Hypothalamus (tissue), 51 donors: ENCODE measurements at places on chromosomes 5 and 9.

DNA sequence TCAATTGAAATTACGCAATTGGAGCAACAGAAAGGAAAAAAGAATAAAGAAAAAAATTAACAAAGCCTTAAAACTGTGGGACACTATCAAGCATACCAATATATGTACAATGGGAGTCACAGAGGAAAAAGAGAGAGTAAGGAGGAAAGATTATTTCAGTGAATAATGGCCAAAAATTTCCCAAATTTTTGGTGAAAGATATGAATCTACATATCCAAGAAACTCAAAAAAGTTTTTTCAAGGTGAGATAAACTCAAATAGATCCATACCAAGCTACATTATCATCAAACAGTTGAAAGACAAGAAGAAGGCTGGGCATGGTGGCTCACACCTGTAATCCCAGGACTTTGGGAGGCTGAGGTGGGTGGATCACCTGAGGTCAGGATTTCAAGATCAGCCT lies 8.8 kb upstream of the BRD3 start:
- no peak for DNase-seq

GRCh38 chr9:126916909-126917308 lies 2.3 kb downstream of the RALGPS1 start:
- no peak for DNase-seq

- no peak for DNase-seq
Measured at GRCh38 chr5:170751631-170752030, 31.9 kb upstream of the GABRP start.

- no peak for DNase-seq
Measured at GRCh38 chr5:179120951-179121666, 60.9 kb downstream of the ZNF354C start.

- no peak for DNase-seq
Measured at GRCh38 chr5:169923988-169924387, 56.3 kb downstream of the INSYN2B start.

DNA sequence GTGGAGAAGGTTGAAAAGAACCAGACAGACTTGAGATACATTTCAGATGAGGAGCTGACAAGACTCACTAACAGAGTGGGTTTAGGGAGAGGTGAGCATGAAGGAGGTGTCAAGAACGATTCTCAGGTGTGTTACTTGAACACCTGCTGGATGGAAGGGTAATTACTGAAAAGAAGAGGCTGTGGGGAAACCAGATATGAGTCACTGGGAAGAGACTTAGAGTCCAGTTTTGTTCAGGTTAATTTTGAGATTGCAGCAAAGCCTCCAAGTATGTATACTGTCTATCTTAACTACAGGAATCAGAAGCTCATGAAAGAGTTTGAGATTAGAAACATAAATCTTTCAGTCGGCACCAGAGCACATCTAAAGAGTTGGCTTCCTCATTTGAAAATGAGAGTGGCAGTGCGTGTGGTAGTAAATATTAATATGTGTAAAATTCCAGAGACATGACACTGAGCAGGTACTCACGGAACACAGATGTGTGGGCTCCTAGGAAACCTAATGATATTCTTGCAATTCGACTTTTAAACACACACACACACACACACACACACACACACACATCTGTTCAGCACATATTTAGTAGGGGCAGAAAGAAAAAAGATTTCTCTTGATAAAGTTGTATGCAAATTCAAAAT lies 197.1 kb downstream of the CDH18 start:
- no peak for DNase-seq

GRCh38 chr5:133679534-133679933 lies 67.2 kb upstream of the FSTL4 start:
- DNase-seq: no peak
